ENCODE measurements at places on chromosomes 3 and 15.
A peak's percentile ranks its signal among the peaks of the same experiment; 100 is the strongest.

GRCh38 chr3:100018806-100019205 is 95.5 kb downstream of the FILIP1L start:
- DNase-seq: no peak

- no peak for DNase-seq
These were observed 47.3 kb downstream of the HERC2 start for GRCh38 chr15:28274635-28275034.

DNA sequence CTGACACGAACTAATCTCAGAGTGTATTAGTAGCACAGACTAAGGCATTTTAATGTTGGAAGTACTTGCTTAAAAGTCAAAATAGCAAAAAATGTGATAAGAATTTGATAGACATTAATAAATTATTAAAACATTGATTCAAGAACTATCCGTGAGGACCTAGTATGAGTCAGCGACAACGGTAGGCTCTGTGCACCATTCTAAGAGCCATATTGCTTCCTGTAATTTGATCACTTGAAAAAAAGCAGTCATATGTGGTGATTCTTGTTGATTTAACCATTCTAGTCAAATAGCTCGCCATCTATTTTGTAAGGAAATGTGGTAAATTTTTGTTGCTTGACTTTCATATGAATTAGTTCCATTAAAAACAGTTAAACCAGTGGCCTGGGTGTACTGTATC is 534.9 kb upstream of the ARRDC4 start:
- DNase-seq: no peak

- no peak for DNase-seq
These were observed 1035.3 kb upstream of the GBE1 start for GRCh38 chr3:82796765-82797164.

DNA sequence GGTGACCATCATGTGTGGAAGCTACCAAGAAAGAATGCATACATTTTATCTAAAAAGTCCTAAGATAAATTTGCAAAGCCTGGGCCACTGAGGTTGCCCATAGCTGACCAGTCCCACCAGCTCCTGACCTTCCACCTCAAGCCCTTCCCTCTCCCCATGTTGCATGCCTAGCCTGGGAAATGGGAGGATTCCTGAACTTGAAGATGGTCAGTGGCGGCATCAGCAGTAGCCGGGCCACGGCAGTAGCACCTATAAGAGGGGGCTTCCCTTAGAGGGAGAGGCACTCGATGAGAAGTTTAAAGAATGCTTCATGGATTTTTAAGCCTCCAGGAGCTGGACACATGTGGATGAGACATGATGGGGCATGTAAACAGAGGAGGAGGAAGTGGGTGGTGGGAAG is 172.1 kb downstream of the KLF13 start:
- DNase-seq: no peak

GRCh38 chr3:61808526-61808925 is 247.2 kb downstream of the PTPRG start:
- peak; percentile 90 for DNase-seq
